GM12891 (cell line): ENCODE measurements at places on chromosomes 12 and 14.

GRCh38 chr12:105928436-105928835 lies 210.3 kb downstream of the NUAK1 start:
- DNase-seq: no peak

GRCh38 chr12:46858368-46858767 lies 32.6 kb upstream of the SLC38A4 start:
- DNase-seq: no peak

- DNase-seq: no peak
Measured at GRCh38 chr12:15636060-15636890, 152.9 kb downstream of the EPS8 start.

DNA sequence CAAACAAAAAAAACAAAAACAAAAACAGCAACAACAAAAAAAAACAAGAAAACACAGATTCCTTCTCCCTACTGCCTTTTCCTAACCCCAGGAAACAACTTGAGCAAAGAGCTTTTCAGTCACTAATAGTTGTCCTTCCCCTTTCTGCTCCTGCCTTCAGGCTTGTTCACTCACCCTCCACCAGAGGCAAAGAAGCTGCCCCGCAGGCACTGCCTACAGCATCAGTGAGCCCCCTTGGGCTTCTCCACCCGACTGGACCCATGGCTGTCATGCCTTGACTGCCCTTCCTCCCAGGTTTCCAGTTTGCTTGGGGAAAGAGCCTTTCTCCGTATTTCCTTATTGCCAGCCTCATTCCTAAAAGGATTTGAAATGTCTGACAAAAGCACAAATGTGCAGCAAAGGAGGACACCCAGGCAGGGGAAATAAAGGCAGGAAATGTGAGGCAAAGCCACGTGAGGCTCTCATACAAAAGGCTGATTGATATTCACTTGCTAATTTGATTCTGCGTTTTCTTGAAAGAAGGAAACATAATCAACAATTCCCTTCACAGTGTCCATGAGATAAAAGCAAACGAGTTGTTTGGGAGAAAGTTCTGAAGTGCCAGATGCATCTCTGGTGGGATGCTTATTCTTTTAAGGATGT lies 85.7 kb downstream of the GPATCH2L start:
- DNase-seq: no peak

- no peak for DNase-seq
Measured at GRCh38 chr14:35406506-35407305, 2.2 kb upstream of the NFKBIA start.

DNA sequence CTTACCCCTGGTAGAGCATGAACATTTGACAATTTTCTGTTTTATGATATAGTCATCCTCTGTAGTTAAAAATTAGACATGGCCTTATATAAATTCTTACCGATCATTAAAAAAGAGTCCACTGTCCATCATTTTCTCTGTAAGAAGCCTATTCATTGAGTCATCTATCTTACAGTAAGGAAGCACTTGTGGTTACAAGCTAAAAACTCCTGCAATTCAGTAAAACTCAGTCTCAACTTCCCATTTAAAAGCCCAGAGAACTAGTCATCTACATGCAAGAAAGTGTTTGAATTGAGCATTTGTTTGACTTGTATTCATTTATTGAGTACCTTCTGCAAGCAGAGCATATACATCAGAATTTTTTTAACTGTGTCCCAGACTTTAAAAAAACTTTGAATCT lies 63.3 kb downstream of the GTF2A1 start:
- no peak for DNase-seq

- no peak for DNase-seq
Measured at GRCh38 chr14:84792722-84793410, 737.1 kb upstream of the FLRT2 start.

DNA sequence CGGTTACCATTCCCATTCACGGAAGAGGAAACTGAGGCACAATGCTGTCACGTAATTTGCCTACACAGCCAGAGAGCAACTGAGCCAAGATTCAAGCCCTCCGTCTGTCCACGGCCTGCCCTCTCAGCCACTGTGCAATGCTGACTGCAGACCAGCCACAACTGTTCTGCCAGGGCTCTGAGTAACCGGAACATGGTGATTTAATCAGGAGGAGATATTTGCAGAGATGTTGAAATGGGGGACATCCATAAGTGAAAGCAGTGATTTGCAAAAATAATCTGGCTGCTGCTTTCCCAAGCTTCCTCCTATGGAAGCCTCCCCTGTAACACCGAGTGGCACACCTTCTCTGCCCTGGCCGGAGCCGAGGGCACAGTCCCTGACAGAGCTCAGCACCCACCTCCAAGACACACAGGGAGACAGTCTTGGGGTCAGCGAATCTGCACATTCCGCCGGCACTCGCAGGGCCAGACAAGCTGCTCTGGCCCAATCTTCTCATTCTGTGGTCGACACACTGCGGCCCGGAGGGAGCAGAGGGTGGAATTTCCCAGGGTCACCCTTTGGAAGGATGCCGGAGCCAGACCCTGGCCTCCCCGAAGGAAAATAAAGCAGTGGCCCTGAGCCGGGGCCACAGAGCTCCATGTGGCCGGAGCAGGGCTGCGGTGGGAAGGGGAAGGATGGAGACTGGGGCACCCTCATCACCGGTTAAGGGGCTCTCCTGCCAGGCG lies 158.2 kb upstream of the DIO3 start:
- no peak for DNase-seq

GRCh38 chr14:69260861-69261564 lies 1.1 kb downstream of the GALNT16 start:
- DNase-seq: peak; percentile 93

DNA sequence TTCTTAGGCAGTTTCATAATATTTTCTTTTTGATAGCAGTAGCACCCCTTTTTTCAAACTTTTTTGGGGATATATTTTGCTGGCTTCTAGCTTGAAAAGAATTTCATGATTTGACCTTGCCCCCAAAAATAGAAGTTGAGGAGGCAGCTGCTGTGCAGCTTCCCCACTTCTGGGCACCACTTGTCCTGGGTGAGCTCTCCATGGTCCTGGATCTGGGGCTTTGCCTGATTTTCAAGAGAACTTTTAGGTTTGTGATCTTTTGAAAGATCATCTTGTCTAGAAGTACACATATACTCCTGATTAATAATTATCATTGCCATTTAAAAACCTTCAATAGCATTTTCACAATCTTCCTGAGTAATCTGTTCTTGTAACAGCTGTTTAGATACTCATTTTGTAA lies 271.6 kb downstream of the NPAS3 start:
- DNase-seq: no peak

DNA sequence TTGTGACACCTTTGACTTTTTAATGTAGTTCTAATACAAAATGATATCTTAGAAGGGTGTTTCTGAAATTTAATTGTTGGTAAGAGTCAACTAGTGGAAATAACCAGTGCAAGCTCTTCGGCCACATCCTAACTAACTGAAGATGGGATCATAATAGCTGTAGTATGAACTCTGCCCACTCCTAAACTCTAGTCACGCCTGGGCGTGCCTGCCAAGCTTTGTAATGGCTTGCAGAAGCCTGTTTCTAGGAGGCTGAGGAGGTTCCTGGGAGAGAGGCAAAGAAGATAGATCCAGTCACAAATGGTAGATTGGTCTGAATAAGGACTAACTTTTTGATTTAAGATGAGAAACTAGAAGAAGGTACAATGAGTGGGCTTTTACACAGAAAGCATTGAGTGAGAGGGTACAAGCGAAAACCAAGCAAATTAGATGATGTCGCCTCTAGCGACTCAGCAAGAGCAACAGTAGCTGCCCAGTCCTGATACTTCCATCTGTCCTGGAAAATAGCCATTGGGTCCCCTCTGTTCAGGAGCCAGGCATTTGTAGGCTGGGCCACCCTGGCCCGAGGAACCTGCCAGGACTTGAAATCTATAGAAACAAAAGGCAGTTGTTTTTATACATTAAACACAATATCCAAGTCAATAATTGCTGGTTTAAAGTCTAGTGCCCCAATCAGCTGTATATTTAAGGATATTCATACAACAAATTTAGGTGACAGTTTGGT lies 148.8 kb downstream of the SLC38A4 start:
- DNase-seq: no peak

- no peak for DNase-seq
Measured at GRCh38 chr12:47754881-47755280, 3.8 kb downstream of the RAPGEF3 start.

GRCh38 chr14:60344751-60345150 lies 95.7 kb downstream of the PPM1A start:
- DNase-seq: no peak

GRCh38 chr12:97203408-97203807 lies 259.2 kb upstream of the RMST start:
- DNase-seq: no peak

DNA sequence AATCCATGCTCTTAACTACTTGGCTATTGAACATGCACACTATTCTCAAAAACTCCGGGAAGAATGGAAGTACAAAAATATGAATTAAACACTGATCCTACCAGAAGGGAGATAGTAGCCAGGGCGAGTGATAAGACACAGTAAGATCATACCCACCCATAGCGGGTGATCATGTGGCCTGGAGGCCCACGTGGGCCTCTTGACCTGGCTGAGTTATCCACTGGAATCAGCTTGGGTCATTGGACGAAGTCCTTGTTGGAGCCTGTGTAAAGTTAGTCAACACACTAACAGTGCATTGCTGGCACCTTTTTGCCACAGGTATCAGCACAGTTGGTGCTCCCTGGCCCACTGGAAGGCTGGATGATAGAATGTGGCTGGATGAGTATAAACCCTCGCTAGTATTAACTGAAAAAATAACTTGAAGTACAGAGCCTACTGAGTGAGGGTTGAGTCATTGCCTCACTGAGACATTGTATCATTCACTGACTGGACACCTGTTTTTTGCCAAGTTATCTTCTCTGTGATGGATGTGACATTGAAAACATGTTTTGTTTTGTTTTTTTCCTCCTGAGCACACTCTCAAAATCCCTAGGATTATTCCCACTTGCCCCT lies 149.2 kb upstream of the FUT8 start:
- no peak for DNase-seq

DNA sequence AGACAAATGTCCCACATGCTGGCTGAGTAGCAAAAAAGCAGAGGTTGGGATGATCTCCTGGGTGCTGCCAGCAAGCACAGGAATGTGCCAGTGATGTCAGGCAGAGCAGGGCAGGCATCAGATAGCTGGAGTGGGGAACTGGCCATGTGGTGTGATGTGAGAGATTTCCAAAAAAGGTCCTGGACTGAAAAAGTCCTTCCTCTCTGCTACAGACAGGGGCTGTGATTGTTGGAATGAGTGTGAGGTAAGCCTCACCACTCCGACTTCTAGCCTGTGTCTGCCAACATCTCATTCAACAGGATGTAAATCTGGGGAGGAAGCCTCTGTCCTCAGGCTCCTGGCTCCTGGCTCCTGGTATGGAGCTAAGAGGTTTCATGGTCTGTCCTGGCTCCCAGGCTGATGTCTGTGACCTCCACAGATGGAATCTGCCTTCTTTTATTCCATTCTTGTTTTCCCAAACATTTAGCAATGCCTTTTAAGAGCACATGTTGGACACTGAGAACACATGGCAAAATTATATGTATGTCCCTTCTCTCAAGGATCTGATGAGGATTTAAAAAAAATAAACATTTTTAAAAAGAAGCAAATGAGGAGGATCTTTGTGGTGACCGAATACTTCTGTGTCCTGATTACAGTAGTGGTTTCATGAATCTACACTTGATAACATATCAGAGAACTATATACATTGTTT lies 50.1 kb upstream of the STK38L start:
- no peak for DNase-seq

DNA sequence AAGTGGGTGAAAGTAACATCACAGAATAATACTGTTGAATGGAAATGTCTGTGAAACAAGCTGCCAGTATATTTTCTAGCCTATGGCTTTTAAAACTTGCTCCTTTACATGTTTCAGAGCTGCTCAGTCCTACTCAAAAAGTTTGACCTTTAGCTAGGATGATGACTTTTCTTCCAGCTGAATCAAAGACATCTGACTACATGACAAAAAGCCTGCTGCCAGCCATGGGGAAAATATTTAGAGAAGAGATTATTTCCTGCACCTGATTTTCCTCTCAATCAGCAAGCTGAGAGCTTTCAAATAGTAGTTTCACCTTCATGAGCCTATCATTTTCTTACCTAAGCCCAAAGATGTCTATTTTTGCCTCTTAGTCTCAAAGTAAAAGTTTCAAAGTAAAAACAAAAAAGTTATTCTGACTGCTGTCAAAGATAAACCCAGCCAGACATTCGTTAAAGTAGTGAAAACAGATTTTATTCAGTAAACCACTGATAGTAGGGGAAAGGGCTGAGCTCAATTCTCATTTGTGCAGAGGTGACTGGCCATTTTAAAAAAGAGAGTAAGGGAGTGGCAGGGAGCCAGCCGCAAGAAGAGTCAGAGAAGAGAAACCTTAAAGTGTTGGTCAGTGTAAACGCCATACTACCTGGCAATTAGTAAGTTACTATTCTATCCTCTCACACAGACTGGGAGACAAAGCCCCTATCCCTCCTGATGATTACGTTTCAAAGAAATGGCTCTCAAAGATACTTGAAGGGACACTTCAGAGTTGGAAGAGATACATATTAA lies 2.2 kb downstream of the ATP6V1D start:
- DNase-seq: no peak

DNA sequence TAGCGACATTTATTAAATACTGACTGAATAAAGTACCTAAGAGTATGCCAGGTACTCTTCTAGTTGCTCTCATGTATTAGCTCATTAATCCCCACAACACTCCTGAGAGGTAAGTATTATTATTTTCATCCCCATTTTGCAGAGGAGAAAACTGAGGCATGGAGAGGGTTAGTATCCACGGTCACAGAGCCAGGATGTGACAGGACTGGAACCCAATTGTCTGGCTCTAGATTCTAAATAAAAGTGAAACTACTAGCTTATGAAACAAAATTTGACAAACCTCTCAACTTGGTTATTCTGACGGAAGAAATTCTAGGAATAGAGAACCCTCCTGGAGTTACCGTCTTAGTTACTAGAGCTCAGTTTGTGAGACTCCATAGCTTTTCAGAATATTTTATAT lies 112.2 kb downstream of the CHST11 start:
- no peak for DNase-seq

GRCh38 chr14:35786856-35787255 lies 22.2 kb downstream of the RALGAPA1 start:
- no peak for DNase-seq

DNA sequence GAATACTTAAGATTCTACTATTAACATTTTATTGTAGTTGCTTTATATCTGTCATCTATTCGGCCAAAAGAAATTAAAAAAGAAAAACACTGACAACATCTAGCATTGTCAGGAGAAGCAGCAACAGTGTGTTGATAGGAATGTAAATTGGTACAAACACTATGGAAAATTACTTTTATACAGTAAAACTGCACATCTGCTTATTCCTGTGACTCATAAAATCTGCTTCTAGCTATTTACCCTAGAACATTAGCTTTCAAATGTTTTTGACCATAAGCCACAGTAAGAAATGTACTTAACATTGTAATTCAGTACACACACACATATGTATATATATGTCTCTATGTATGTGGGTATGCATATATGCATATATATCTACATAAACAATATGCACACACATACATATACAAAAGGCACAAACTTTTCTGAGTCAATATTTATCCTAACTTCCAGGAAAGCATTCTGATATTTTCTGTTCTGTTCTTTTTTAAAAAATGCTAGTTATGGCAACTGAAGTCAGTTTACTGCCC lies 278.9 kb upstream of the GARIN2 start:
- DNase-seq: no peak

- DNase-seq: no peak
Measured at GRCh38 chr12:115163710-115164109, 479.7 kb upstream of the TBX3 start.
